ENCODE measurements at places on chromosomes 2 and 18.

- DNase-seq, result no peak
These were observed 16.6 kb downstream of the SNORC start for GRCh38 chr2:232886632-232887031.

- DNase-seq, result no peak
These were observed 22.1 kb downstream of the COL5A2 start for GRCh38 chr2:189157456-189157855.

DNA sequence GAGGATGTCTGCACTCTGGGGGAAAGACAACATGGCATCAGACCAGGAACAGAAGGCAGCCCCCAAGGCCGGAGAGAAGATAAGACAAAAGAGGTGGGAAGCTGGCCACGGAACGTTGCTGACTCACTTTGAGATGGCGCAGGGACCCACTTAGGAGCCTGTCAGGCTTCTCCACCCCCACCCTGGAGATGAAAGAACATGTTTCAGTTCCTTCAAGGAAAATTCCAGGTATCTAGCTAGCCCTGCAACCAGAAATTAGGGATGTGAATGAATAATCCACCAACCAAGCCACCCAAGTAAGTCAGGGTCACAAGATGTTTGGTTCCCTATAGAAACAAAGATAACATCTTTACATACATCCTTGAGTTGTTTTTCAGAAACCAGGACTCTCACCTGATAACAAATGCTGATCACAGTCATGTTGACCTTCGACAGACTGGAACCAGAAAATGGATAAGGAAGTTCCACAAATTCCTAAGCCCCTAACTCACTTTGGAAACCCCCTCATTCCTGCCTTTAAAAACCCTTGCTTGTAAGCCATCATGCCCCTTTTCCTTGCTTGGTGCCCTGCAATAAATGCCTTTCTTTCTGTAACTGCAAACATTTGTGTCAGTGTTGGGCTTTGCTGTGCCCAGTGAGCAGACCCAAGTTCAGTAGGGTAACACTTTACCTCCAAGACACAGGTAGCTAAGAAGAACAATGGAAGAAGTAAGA is 31.9 kb downstream of the PSTPIP2 start:
- no peak for DNase-seq

DNA sequence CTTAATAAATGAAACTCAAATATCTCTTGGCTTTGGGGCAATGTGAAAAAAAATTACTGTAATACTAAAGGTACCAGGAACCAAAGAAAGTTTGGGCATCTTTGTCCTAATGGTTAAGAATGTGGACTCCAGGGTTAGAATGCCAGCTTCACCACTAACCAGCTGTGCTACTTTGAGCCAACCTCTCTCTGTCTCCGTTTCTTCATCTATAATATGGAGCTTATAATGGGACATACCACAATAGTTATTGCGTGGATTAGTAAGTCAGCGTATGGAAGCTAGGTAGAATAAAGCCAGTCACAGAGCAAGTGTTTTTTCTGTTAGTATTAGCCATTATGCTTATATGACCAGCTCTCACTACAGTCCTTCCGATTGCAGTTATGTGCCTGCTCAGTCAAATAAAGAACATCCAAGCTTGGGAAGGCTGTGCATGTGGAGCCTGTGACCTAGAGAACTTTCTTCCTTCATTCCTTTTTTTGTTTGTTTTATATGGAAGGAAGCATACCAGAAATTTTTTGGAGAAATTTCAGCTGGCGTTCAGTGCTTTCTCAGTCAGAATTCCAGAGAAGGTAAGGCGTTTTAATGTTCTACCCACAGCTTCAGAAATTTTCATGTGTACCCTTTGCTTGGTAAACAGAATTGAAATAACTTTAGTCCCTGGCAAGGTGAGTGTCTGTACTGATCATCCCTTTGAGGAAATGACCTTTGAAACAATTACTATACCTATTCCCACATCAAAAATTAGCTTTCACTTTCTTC is 114.0 kb upstream of the RND3 start:
- DNase-seq, result no peak

DNA sequence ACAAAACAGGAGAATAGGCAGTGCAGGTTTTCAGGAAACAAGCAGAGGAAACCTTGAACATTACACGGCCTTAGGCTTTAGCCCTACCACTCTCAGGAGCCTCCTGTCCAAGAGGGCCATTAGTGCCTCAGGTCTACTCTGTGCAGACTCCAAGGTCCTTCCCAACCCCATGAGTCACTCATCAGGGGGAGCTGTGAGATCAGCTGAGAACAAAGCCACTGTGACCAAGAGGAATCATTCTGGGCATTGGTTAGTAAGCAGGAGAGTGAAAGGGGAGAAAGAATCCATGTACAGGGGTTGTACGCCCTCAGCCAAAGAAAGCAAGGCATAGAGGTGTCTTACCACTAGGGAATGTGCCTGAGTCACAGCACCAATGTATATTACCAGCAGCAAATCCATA is 680.3 kb downstream of the DPP10 start:
- no peak for DNase-seq

DNA sequence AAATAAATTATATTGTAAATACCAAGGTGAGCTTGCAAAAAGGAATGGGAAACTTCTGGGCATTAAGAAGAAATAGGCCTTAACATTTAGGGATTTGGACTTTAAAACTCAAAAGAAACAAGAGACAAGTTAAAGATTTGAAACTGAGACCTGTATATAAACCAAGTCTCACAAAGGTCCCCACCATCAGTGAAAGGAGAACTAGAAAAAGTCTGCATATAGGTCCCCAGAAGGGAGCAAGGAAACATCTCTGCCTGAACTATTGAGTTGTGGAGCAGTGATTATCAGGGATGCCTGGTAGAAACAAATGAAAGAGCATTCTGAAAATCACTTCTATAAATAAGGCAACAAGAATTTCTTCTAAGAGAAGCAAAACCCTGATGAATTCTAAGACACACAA is 30.5 kb upstream of the ITGAV start:
- no peak for DNase-seq

DNA sequence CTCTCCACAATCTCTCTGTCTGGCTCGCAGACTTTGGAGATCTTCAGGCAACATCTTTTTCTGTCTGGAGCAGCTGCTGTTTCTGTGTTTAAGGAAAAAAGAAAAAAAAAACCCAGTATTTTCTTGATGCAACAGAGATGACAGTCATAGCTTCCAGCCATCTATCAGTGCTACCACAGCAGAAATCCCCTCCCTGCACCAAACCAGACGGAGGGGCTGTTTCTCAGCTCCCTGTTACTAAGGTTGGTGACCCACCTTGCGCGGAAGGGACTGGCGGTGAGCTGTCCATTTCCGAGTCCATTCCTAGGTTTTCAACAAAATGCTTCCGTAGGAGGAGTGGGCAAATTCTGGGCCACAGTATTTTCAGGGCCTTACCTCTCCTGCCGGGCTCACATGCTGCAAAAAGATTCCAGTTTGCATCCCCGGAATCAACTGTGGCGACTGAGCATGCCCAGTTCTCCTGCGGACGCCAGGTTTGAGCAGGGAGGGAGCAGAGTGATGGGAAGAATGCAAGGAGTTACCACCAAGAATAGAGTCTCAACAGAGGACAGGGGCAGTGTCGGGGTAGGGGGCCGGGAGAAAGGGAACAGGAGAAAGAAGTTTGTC is 1.2 kb downstream of the SLC4A10 start:
- peak; percentile 1 for DNase-seq

- DNase-seq, result no peak
These were observed 7.4 kb downstream of the SP9 start for GRCh38 chr2:174341995-174342685.

- no peak for DNase-seq
These were observed 55.4 kb downstream of the CDC42EP3 start for GRCh38 chr2:37615804-37616676.

DNA sequence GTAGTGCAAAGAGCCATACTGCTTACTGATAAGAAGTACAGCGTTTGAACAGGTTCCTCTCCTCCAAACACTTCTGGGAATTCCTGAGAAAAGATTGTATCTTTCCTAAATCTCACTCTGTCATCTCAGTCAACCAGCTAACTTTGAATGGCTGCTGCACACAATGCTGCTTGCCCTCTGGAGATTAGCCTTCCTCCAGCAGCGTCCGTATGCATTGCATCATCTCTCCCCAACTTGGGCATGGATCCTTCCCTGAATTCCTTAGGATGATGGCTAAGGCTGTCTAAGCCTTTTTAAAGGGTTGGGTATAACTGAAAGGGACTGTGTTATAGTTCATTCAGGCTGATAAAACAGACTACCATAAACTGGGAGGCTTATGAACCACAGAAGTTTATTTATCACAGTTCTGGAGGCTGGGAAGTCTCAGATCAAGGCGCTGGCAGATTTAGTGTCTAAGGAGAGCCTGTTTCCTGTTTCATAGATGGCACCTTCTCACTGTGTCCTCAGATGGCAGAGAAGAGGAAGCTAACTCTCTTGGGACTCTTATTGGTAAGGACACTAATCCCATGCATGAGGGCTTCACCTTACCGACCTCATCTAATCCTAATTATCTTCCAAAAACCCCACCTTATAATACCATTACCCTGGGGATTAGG is 105.3 kb downstream of the PAX3 start:
- DNase-seq, result no peak

GRCh38 chr2:216170076-216170763 is 61.1 kb downstream of the XRCC5 start:
- no peak for DNase-seq

- no peak for DNase-seq
These were observed 18.9 kb downstream of the ZRANB3 start for GRCh38 chr2:135512099-135512498.

DNA sequence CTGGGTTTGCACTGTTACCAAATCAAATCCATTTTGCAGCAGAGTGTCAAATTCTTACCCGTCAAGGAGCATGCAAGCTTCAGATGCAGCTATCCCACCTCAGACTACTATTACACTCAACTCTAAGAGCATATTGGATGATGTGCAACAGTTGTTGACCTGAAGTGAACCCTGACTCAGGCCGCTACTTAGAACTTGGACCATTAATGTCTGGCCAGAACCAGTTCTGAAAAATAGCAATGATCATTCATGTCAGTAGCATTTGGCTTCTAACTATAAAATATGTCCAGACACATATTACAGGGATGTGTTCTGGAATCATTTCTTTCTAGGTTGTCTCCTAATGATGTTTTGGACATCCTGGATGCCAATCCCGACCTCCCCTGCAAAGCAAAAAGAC is 135.5 kb upstream of the PKDCC start:
- DNase-seq, result no peak

DNA sequence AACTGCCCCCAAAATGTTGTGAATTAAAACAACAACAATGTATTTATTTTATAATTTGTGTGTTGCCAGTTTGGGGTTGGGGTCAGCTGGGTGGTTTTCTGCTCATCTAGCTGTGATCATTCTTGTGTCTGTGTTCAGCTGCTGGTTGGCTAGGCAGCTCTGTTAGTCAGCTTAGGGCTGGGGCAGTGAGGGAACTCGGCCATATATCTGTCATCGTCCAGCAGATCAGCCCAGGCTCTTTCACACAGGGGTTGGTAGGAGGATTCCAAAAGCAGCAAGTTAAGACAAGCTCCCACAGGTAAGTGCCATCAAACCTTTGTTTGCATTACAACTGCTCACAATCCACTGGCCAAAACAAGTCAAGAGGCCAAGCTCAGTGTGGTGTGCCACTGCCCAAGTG is 121.5 kb downstream of the LPIN1 start:
- DNase-seq, result no peak

DNA sequence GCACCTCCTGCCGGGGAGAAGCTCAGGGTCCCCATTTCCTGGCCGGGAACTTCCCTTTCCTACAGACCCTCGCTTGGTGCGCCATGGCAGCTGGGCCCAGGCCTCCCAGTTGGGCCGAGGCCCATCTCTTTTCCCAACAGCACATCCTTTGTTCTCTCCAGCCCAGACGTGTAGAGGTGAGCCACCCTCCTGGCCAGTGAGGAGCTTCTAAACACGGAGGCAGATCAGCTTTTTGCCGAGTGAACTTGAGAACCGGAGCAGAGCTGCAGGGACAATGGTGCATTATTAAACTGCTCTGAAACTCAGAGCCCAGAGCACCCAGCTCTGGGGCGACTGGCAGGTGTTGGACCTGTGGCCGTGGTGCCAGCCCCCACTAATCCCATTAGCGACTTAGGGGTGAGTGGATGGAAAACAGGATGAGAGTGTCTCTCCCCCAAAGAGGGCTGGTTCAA is 25.4 kb downstream of the SH3BP4 start:
- no peak for DNase-seq

- DNase-seq, result no peak
These were observed 87.0 kb downstream of the EIPR1 start for GRCh38 chr2:3290655-3291054.

GRCh38 chr2:217260441-217261115 is 400.7 kb upstream of the TNP1 start:
- DNase-seq, result no peak

- no peak for DNase-seq
These were observed 246.7 kb downstream of the SMAD2 start for GRCh38 chr18:47683774-47684173.

GRCh38 chr2:11562011-11562410 is 28.2 kb downstream of the GREB1 start:
- DNase-seq, result no peak

DNA sequence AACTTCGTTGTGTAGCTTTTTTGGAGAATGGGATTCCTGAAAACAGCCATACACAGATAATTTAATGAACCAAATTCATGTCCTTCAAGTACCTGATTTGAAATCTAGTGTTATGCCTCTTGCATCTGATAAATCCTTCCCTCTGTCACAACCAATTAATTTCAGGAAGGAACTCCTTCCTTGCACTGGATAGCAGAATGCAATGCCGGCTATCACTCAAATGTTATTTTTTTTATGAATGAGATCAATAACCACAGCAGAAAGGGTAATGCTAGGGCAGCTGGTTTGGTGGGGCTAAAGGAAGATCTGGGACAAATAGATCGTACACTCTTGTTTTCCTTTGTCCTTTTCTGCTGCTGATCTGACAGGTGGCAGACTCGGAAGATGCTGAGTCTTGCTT is 899.5 kb upstream of the GYPC start:
- DNase-seq, result no peak

- DNase-seq, result no peak
These were observed 143.1 kb downstream of the FHOD3 start for GRCh38 chr18:36440614-36441013.

- no peak for DNase-seq
These were observed 6.0 kb upstream of the SLC35F6 start for GRCh38 chr2:26757873-26758789.

DNA sequence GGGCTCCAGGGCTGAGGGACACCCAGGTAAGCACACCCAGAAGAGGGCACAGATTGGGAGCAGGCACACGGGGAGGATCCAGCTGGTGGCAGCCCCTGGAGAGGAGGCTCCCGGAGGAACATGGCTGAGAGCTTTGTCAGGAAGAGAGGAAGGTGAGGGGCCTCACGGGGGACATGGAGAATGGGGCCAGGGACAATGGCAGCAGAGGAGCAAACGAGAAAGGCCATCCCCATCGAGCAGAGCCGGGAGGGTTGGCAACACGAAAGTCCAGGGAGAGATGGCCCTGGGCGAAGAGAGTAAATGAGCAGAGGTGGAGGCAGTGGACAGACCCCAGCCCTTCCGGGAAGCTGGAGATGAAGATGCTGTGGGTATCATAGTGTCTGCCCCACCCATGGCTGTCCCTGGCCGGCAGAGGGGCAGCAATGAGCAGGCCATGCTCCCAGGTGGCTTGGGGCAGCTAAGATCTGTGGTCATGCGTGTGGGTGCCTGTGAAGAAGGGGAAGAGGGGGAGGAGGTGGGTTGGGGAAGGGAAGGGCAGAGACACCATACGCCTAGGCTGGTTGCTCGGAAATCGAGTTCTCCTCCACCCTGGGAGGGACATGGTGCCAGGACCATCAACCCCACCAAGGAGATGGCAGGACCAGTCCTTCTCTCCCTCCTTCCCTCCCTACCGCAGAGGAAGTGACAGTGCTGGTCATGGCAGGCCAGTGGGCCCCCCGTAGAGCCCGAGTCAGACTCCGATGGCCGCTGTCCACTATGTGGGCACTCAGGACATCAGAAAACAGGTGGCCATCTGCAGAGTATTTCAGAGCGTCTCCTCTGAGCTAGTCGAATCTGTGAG is 191.7 kb downstream of the NDUFA10 start:
- no peak for DNase-seq

All from hindlimb muscle (tissue), 1 donor.